Fibroblast of mammary gland (primary cell): ENCODE measurements at places on chromosomes 5 and 9.

DNA sequence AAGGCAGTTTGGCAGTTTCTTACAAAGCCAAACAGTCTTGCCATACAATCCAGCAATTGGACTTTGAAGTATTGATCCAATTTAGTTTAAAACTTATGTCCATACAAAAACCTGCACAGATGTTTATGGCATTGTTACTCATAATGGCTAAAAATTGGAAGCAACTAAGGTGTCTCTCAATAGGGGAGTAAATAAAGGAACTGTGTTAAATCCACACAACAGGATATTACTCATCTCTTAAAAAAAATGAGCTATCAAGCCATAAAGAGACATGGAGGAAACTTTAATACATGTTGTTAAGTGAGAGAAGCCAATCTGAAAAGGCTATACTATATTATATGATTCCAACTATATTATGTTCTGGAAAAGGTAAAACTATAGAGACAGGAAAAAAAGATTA is 313.6 kb upstream of the CD180 start:
- peak; percentile 10 for DNase-seq

GRCh38 chr9:7135735-7136134 is 378.0 kb downstream of the KDM4C start:
- DNase-seq, result no peak

- no peak for DNase-seq
Measured at GRCh38 chr5:133471699-133472098, 140.6 kb downstream of the FSTL4 start.

GRCh38 chr9:111108946-111109345 is 70.7 kb upstream of the LPAR1 start:
- peak; percentile 99 for DNase-seq

DNA sequence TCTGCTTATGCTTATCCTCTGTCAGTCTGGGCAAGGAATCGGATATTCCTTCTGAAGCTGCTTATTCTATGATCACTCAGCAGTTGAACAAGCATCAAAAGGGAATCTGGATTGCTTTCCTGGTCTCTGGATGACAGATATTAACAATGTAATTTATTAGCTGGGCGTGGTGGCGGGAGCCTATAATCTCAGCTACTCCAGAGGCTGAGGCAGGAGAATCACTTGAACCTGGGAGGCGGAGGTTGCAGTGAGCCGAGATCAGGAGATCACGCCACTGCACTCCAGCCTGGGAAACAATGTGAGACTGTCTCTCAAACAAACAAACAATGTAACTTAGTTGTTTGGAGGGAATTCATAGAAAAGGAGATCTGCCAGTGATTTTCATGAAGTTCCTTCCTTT is 45.4 kb downstream of the DMRT1 start:
- no peak for DNase-seq

DNA sequence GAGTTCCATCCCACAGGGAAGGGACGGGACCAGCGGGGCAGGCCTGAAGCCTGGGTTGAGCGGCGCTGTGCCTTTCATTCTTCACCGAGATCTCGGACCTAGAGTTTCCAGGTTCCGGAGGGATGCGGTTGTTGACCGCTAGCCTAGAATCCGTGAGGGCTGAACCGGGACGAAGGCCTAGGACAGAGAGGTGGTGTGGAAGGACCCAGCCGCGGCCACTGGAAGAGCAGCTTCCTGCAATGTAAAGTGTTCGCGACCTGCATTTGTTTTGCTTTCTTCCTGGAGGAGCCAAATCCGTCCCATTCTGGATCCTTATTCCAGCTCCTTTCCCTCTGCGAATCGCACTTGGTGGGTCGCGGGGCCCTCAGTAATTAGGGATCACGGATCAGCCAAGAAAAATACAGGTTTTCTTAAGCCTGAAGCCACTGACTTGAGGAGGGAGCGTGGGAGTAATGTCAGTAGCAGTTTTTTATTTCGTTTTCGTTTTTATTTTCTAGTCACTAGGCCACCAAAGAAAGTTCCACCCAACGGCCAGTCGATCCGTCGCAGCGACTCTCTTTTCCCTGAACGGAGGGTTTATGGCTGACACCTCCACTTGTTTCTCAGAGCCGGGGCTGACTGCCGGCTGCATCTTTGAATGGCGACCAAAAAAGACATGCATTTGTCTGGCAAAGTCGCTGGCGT is 48.6 kb downstream of the ANXA2R start:
- DNase-seq, result no peak

DNA sequence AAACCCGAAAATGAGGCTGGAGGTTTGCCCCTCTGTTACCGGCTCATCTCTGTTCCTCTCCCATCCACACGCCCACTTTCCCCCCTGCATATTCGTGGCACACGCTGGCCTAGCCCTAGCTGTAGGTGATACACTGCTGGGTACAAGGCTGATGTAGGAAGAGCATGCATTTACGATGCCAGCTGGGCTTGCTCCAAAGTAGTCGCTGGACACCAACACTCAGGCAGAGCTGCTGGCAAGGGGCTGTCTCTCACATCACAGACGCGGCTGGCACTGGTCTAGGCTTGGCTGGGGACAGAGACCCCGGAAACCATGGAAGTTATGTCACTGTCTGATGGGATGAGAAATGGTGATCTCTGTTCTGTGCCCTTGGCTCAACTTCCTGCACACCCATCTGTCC is 9.8 kb upstream of the PHYKPL start:
- no peak for DNase-seq

- DNase-seq, result no peak
Measured at GRCh38 chr5:37915097-37915736, 75.4 kb upstream of the GDNF start.

GRCh38 chr9:131018621-131019020 is 9.6 kb downstream of the LAMC3 start:
- DNase-seq, result no peak

DNA sequence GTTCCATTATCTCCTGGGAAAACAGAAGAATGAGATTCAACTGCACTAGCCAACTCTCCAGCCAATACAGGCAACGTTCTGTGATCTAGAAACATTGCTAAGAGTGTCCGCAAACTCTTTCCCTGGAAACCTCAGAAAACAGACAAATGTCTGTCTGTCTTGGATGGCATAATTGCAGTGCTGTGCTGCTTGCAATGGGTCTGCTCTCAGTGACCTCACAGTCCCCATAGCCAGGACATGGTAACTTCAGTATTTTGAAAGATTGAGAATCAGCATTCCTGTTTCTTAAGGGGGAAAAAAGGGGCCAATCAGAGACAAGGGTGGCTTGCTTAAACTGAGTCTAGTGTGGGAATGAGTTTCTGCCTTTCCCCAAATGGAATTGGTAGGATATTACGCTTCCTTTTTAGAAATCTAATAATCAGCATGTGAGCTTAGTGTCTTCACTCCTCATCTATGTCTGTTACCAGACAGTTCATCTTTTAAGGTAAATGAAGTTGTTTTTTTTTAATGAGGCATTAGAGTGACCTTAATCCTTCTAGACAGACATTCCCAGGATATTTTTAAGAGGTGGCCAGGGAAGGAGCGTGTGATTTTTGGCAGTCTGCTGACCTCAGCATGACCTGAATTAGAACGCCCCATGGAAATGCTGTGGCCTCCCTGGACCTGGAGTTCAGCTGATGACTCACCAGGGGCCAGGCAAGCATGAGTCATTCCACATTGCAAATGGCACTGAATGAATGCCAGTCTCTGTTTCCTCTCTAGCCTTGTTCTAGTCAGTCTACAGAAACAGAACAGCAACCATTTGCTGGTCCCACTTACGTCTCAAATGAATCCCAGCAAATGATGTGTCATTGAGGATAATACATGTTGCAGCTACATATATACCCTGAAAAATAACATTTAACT is 210.2 kb upstream of the ACTBL2 start:
- peak; percentile 98 for DNase-seq

DNA sequence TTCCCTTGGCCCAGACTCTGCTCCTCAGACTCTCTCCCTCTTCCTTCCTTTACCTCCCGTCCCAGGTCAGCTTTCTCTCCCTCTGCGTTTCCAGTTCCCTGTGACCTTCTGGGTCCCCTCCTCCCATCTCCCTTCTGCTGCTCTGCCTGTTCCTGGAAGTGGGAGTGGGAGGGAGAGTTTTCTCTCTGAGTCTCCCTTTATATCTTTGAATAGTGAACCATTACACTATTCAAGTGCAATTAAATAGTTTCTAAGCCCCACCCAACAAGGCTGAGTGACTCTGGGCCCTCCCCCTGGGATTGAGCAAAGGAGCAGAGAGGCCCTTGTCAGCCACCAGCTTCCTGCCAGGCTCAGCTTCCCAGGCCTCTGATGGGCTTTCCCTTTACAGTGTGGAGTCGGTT is 34.8 kb downstream of the THBS4 start:
- no peak for DNase-seq

DNA sequence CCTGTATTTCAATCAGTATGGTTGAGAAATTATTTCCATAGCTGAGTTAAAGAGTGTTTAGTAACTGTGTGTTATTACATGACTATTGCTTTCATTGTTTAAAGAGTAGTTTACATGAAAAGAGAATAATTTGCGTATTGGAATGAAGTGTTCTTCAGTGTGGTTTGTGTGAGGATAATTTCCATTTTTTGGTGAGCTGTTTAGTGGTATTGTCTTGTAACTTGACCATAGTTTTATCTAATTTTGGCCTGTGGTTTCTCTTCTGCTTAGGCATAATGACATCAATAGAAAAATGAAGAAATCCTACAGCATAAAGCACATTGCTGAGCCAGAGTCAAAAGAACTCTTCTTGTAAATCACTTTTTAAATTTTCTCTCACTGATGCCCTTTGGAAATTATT is 151.2 kb downstream of the SNCAIP start:
- peak; percentile 30 for DNase-seq

DNA sequence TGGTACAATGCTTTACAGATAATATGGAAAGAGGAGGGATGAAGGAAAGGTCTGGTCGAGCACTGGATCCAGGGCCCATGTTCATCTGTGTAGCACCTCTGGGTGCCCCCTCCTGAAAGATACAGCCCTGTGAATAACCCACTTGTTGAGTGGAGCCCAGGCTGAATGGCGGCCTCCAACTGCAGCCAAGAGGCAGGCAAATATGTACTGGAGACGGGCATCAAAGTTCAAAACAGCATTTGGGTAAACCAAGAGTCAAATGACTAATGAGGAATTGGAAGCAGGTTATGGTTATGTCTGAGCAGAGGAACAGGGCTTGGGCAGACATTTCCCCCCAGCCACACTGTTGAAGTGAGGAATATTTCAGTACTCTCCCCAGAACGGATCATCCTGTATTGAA is 1.1 kb downstream of the C9 start:
- DNase-seq, result no peak

DNA sequence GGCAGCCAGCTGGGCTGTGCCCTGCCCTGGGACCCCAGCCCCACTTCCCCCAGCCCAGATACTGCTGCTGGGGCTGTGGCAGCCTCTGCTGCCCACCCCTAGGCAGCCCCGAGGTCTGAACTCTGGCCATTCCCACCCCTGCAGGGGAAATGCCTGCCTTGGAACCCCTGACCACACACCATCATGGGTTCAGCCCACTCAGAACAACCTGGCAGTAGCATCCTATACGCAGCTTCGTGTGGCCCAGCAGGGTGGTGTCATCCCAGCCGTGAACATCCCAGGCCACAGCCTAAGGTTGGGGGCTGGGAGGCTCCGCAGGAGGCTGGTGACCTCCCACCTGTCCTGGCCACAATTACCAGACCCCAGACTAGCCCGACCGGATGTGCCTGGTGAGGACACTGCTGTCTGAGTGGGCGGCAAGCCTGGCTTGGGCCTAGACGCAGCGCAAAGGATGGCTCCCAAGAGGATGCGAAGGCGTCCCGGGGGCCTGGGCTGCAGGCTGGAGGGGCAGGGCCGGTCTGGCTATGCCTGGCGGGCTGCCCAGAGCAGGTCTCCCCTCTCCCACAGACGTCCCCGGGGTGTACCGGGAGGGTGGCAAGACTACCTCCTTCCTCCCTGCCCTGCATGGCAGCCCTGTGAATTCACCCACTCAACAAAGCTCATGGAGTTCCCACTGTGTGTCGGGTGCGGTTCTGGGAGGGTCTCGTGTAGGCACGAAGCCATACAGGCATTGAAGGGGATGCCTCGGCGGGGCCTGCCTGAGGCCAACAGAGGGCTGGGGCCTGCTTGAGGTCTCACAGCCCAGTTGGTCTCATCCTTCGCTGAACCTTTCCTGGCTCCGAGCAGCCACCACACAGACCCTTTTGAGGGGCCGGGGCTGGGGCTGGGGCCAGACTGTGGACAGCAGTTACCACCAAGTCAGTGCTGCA is 1.5 kb upstream of the SLC34A3 start:
- DNase-seq, result no peak
